ENCODE measurements at places on chromosomes 11 and 22.
A peak's percentile ranks its signal among the peaks of the same experiment; 100 is the strongest.

GRCh38 chr11:64295760-64296159 is 4.4 kb upstream of the CATSPERZ start:
- DNase-seq, result no peak

DNA sequence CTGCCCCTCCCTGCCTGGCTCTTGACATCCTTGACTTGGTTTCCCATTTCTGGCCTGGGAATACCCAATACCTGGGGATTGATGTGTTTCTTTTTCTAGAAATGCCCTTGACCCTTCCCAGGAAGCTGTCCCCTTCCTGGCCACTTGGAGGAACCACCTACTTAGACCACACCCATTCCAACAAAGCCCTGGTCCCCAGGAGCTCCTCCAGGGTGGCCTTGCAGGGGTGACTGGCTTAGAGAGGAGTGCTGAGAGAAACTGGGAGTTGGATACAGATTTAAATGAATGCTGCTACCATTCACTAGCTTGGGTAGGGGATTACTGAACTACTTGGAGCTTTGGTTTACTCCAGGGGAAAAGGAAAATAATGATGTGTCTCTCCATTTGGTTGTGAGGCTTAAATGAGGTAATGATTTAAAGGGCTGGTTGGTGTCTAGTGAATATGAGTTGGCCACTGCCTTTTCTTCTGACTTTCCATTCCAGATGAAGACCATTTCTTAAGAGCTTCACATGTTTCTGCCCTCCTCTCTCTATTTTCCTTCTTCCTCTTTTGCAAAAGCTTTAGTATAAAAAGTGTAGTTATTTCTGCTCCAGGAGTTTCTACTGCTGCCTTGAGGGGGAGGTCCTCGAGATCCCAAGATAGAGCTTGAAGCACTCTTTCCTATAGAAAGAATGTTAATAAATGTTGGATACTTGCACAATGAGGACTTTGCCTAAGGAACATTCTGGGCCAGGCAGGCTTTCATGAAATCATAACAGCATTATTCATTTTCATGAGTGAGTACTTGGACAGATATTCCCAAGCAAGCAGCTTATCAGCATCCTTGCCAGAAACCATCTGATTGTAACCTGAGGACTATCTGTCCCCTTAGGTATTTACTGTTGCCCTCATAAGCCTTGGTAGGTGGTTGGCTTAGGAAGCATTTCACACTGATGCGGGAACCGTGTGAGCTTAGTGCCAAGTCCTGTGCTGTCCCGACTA is 22.4 kb downstream of the PANX1 start:
- DNase-seq, result peak; percentile 47

- peak; percentile 35 for DNase-seq
Observed at GRCh38 chr11:76978239-76978638, 56.0 kb upstream of the B3GNT6 start.

DNA sequence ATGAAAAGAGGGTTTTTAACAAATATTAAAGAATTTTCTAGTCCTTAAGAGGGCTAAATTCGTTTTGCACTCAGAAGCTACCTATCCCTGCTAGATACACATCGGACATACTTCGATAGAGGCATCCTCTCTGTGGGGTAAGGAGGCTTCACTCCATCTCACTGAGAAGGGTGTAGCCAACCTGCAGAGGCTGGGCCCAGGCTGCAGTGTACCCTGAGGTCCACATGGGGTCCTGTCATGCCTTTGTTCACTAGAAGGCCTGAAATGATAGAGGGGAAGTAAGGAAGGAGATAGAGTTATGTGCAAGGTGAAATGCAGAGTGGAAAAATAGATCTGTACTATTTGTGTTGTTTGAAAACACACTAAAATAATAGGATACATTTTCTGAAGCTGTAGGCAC is 45.6 kb downstream of the IGSF9B start:
- no peak for DNase-seq

GRCh38 chr11:84249344-84250135 is 963.4 kb upstream of the CCDC90B start:
- no peak for DNase-seq

- no peak for DNase-seq
Observed at GRCh38 chr11:118194835-118195627, 18.6 kb upstream of the SCN2B start.

GRCh38 chr11:126345283-126345682 is 10.2 kb upstream of the ST3GAL4 start:
- DNase-seq, result no peak

DNA sequence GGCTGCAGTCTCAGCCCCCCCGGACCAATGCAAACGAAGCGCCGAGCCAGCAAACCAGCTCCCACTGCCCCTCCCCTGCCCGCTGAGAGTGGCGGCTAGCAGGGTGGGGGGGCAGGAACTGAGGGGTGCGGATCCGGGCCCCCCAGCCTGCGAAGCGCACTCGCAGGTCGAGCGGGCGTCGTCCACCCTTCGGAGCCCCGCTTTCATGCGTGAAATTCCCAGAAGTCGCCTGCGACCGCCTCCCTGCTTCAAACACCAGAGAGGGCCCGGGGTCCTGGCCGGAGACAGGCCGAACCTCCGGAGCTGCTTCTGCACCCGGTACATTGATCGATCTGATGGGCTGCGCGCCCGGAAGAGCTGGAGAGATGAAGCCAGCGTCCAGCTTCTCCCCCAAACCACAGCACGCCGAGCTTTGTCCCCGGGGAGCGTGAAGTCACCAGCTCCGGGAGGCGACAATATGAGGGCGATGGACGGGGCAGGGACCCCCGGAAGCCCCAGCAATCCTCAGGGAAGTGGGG is 646 bp upstream of the PATZ1 start:
- DNase-seq, result peak; percentile 86

GRCh38 chr22:33553493-33553892 is 366.8 kb downstream of the LARGE1 start:
- no peak for DNase-seq

- no peak for DNase-seq
Observed at GRCh38 chr11:65242389-65242788, 19.4 kb upstream of the POLA2 start.

- no peak for DNase-seq
Observed at GRCh38 chr11:12625438-12626071, 48.7 kb upstream of the TEAD1 start.

DNA sequence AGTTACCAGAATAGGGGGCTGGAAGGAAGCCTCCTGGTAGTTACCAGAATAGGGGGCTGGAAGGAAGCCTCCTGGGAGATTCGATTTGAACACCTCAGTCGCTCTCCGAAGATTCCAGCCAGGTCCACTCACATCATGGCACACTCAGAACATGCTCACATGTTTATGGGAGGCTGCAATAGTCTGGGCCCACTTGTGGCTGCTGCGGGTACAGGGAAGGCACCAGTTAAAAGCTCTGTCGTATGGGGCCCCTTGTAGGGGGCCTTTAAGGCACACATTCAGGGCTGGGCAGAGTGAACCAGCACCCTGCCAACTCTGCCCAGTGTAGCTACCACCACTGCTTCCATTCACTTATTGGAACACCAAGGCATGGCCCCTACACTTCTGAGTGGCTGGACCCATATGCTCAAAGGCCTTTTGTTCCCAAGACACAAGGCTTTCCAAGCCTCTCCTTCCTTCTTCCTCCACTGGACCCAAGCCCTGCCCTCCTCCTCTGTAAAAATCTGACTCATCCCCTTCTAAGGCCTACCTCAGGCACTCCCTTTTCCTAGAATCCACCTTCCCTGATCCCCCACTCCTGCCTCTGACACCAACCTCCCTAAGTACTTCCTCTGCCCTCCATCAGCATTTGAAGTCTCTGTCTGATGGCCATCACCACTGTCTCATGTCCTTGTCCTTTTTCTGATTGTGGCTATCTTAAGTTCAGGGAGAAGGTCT is 28.0 kb downstream of the USP35 start:
- DNase-seq, result no peak

- DNase-seq, result no peak
Observed at GRCh38 chr11:69510471-69511357, 29.3 kb downstream of the LINC01488 start.

- no peak for DNase-seq
Observed at GRCh38 chr11:96090711-96091110, 166.8 kb upstream of the MTMR2 start.

GRCh38 chr11:83070731-83071566 is 748 bp downstream of the RAB30 start:
- DNase-seq, result peak; percentile 75

DNA sequence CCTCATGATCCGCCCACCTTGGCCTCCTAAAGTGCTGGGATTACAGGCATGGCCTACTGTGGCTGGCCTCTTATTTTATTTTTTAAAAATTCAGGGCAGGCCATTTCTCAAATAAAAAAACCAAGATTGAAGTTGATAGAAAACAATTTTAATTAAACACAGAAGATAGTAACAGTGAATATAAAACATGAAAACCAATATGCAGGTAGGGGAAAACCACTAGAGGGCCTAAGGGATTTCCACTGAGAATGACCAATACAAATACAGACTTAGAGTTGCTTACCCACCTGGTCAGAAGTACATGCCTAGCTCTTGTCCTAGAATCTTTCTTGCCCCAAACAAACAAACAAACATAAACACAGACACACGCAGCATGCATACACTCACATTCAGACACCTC is 1.7 kb upstream of the RTCB start:
- no peak for DNase-seq

GRCh38 chr22:27329131-27329850 is 472.3 kb downstream of the MN1 start:
- no peak for DNase-seq

GRCh38 chr11:108970221-108970991 is 305.5 kb downstream of the DDX10 start:
- DNase-seq, result no peak

- DNase-seq, result no peak
Observed at GRCh38 chr22:35392357-35392756, 7.6 kb upstream of the MCM5 start.

DNA sequence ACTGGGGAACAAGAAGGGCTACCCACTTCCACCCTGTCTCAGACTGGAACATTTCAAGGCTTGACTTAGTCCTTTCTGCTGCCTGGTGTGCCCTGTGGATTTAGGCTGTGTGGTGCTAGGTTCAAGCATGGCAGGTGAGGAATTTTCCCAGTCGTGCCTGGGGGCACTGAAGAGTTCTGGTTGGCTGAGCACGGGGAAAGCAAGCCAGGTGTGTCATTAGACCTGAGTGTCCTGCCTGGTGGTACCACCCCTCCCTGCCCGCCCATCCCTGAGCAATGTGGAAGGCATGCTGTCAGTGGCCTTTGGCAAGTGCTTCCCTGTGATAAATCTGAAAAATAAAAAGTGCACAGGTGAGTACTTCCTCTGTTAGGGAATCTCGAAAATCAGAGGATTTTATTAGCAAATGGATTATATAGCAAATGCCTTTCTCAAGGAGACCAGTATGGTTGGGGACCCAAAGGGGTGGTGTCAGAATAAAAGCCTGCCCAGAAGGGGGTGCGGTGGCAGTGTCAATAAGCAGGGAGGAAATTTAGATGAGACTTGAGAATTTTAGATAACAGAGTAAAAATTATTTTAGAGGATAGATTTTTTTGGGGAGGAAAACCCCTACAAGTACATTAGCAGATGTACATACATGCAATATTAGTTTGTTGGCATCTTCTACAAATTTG is 22.8 kb downstream of the TEAD1 start:
- no peak for DNase-seq

DNA sequence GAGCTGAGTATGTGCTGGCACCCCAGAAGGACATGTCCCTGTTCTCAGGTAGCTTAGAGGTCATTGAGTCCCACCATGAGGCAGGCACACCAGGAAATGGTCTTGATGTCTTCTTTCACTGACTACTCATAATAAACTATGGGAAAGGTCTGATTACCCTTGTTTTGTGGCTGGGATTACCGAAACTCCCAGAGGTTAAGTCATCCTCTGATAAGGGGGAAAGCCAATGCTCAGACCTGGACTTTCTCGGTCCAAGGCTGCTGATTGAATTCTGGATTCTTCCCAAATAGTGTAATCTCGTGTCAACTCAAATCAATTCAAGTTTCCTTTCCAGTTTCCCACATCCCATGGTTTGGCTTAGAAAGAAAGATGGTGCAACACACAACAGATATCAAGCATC is 3.7 kb upstream of the CD44 start:
- DNase-seq, result no peak

- DNase-seq, result no peak
Observed at GRCh38 chr22:29098296-29098695, 25.5 kb downstream of the KREMEN1 start.

DNA sequence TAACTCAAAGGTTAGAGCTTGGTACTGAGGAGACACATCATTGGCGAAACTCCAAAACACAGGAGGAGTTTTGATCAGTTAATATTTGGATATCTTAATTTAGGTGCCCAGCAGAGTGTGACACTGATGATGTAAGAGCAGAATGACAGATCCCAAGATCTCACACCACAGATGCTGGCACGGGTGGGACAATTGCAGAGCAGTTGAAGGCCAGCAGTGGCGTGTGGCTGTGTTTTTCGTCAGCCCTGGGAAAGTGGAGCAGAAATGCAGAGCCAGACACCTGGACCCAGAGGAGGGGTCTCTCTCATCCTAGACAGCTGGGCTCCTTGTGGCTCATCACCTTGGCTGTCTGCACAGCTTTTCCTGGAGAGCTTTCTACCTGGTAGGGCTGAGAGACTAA is 59.7 kb upstream of the CTTN start:
- DNase-seq, result no peak

DNA sequence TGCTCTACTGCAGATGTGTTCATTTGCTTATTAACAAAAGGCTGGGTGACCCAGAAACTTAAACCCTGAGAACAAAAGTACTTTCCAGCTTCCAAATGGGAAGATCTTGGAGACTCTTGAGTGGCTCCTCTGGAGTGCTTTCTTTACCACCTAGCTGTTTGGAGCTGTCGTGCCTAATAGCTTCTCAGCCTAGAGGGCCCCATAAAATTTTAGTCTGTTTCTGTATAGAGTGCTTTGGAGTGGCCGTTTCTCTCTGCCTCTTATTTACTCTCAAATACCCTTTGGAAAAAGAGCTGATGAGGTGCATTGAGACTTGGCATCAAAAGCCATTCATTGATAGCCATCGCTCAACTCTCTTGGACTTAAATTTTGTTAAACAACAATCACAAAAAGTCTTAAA is 50.7 kb downstream of the ZNRF3 start:
- no peak for DNase-seq

GRCh38 chr11:10072841-10073240 is 221.2 kb downstream of the SBF2 start:
- no peak for DNase-seq

DNA sequence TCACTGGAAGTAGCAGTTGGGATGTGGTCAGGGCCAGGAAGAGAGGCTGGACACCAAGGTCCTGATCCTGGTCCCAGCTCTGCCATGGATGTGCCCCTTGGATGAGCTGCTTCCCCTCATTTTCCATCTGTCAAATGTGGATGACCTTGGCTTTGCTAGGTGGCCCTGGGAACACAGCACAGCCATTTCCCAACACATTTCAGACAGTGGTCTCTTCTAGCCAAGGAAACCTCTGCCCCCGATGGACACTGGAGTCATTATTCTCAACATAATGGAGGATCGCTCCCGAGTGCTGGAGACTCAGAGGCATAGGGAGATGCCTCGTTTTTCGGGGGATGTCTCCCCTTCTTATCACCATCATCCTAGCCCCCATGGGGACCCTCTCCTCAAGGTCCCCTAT is 13.6 kb upstream of the MPPED1 start:
- no peak for DNase-seq

DNA sequence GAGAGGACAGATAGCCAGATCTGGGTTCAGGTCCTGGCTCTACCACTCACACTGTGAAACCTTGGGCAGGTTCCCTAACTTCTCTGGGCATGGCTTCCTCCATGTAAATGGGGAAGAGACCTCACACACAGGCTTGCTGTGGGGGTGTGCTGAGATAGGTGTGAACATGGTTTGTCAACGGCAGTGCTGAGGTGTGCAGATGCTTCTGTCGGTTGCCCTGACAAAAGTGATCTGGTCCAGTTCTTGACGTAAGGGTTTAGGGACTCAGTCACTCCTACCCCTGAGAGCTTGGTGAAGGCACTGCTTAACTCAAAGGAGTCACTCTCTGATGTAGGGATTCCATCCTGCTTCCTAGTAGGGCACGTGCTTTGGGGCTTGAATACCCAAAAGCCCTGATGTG is 2.0 kb downstream of the C1QTNF4 start:
- no peak for DNase-seq
